ENCODE measurements at places on chromosomes 3 and 15. TPM values are rescaled to one million over a fixed set of nuclear protein-coding genes. Genes with fewer than 3 reads are reported as not detected.

The SEMA3G gene
- total RNA-seq = not detected

The BNC1 gene
- not detected for total RNA-seq

The GOLGA8G gene
- total RNA-seq = 0.12 TPM

The TSEN2 gene
- total RNA-seq = 9.0 TPM

The PIGZ gene
- total RNA-seq = 1.7 TPM

The FGF12 gene
- 6.6 TPM for total RNA-seq

The ACKR4 gene
- total RNA-seq = 0.20 TPM

The MORC1 gene
- 0.02 TPM for total RNA-seq

The AKAP13 gene
- 42.8 TPM for total RNA-seq

The FAM107A gene
- 0.42 TPM for total RNA-seq

The PRRT3 gene
- total RNA-seq = 3.8 TPM

The CPB1 gene
- total RNA-seq = not detected

DNA sequence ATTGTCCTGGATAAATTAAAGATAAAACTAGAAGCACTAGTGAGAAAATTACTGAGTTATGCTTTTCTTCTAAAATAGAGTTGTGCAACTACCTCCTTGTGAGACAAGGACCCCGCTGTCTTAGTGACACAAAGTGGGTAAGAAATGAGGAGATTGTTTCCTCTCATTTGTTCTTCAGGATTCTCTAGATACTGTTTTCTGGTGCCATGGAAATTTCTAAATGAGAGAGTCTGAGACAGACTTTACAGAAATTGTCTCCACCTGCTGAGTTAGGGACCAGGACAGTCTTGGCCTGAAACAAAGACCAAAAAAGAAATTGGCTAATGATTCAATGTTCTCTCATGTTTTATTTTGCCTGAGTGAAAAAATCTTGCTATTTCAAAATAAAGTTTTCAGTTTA, 427.5 kb downstream of the TUSC7 start:
- no peak for DNase-seq

DNA sequence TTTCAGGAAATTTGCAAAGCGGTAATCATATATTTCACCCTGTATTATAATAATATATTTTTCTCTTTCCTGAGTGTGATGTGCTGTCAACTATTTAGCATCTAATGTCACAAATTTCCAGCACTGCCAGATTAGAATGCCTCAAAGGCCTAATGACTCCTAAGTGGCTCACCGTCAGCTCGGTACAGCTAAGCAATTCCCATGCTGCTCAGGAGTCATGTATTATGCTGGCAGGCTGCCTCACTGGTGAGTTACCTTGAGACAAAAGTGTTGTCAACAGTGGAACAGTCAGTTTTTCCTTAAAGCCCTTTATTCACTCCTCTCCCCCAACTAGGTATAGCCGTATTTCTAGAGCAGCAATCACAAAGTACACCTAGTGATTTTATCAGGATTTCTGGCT, 83.6 kb downstream of the NSUN3 start:
- peak; percentile 57 for DNase-seq

DNA sequence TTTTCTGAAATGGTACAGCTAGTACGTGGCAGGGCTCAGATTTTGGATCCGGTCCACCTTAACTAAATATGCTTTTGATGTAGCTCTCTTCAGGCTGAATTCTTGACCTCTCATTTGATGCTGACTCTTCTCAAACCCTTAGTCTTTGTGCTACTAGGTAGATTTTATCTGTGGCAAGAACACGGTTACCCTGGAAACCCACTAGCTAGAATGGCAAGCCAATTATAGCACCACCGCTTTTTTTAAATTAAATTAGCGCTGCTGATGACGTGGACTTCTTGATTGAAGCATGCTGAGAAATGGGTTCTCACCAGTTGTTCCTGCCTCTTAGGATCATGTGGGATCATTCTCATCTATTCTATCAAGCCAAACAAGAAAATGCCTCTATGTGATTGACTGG, 421.5 kb downstream of the LPP start:
- no peak for DNase-seq

DNA sequence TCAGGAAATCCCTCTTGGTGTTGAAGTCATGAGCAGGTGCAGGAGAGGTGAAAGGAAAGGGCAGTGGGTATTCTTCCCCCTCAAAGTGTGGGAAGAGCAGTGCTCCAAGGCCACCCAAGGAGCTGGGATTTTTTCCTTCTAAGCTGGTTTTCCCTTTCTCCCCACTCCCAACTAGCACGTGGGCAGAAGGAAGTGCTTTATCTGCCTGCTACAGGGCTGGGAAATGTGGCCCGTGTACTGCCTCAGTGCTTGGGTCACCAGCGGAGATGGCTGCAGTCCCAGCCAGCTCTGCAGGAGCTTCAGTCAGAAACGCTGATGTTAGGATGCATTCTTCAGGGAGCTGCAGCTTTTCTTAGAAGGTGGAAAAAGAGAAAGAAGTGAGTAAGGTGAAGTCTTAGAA, 99.2 kb downstream of the CACNA1D start:
- DNase-seq = no peak

DNA sequence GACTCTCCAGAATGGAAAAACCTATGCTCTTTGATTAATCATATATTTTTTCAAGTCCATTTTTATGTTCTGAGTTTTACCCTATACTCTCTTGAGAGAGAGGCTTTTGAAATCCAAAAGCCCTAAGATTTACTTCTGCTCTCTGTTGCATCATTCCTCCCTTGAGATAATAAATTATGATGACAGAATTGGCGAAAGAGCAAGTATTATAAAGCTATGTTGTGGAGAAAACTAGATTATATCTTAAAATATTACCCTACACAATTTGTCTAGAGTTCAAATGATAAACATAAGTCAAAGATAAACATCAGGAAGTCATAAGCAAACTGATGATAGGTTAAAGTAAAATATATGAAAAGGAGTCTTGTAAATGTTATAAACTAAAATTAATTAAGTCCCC, 293.4 kb upstream of the MME start:
- peak; percentile 11 for DNase-seq

DNA sequence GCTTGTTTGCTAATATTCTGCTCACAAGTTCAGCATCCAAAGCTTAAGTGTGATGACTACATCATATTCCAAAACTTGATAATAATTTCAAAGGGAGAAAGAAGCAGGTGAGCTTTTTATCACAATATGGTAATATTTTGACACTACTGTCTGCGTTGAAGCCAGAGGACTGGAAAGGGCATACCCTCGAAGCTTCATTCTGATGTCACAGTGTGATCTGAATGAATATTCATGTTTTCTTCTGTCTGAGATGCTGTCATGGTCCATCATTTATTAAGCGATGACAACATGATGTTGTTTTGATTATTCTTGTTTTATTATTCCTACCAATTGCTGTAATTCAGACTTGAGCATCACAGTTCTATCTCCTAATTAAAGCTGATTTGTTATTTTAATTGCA, 625.4 kb downstream of the ZPLD1 start:
- no peak for DNase-seq

- no peak for DNase-seq
Measured at GRCh38 chr3:79015854-79016253, 751.9 kb downstream of the ROBO1 start.

GRCh38 chr15:51855612-51856011, 26.2 kb downstream of the TMOD3 start:
- no peak for DNase-seq

- no peak for DNase-seq
Measured at GRCh38 chr15:74422265-74422651, 11.5 kb downstream of the SEMA7A start.

DNA sequence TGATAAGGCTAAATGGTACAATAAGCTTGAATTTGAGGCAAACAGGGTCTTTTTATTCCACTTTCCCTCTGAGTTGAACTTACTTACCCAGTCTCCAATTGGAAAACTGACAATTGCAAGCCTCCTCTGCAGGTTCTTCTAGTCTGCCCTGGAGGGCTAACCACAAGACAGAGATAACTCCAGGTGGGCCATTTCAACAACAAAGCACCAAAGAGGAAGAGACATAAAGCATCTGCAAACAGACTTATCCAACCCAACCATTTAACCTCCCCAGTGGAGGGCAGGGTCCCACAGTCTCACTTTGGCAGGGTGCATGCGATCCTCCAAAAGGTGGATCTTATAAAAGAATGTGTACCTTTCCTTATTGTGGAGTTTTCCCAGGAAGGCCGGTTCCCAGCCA, 525.8 kb downstream of the DIPK2A start:
- no peak for DNase-seq

GRCh38 chr15:83653639-83654378, at the start of gene ADAMTSL3:
Gene ADAMTSL3 (plus strand): TSS chr15:83654123. CDS start chr15:83655762, 1,639 bp downstream.
- no peak for DNase-seq

DNA sequence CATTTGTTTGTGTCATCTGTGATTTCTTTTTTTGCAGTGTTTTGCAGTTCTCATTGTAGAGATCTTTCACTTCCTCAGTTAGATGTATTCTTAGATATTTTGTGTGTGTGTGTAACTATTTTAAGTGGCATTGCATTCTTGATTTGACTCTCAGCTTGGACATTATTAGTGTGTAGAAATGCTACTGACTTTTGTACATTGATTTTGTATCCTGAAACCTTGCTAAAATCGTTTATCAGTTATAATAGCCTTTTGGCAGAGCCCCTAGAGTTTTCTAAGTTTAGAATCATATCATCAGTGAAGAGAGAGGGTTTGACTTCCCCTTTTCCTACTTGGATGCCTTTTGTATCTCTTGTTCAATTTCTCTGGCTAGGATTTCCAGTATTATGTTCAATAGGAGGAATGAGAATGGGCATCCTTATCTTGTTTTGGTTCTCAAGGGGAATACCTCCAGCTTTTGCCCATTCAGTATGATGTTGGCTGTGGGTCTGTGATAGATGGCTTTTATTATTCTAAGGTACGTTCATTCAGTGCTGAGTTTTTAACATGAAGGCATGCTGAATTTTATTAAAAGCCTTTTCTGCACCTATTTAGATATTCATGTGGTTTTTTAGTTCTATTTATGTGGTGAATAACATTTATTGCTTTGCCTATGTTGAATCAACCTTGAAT, 211.7 kb downstream of the MBNL1 start:
- no peak for DNase-seq

DNA sequence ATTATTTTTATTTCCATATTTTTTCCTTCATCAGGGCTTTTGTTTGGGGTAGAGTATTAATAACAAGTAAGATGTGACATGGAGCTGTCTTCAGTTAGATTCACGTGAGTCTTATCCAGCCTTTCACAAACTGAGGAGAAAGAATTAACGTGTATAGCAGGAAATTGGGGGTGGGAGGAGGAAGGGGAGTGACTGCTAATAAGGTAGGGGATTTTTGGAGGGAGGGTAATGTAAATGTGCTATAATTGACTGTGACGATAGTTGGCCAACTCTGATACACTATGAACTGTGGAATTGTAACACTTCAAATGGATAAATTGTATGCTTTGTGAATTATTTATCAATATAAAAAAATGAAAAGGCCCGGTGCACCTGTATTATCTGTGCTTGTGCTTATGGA, 8.9 kb downstream of the DUT start:
- no peak for DNase-seq

DNA sequence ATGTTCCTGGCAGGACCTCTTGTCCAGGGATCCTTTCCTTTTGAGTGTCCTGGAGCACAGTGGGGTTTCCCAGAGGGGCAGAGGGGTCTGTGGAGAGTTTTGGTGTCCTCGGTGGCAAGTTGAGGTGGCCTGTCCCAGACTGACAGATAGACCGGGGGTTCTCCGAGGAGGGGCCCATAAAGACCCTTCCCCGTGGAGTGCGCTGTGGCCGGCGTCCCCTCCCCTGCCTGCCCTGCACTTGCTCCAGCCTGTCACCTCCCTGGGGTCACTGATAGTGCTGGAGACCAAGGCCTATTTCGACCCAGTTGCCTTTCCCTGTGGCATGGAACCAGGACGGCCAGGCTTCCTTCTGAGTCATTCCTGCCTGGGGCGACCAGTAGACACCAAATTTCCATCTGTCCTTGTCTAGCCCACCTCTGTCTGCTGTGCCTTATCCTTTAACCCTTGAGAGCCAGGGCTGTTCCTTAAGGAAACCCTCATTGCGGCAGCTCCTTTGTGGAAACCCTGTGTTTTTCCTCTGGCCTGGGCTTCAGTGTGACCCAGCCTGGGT, 2.9 kb downstream of the MUC4 start:
- DNase-seq = peak; percentile 83

- DNase-seq = peak; percentile 50
Measured at GRCh38 chr3:52237006-52237656, 1.8 kb downstream of the TWF2 start.

GRCh38 chr15:40092979-40093869, 15.5 kb downstream of the BMF start:
- peak; percentile 82 for DNase-seq

DNA sequence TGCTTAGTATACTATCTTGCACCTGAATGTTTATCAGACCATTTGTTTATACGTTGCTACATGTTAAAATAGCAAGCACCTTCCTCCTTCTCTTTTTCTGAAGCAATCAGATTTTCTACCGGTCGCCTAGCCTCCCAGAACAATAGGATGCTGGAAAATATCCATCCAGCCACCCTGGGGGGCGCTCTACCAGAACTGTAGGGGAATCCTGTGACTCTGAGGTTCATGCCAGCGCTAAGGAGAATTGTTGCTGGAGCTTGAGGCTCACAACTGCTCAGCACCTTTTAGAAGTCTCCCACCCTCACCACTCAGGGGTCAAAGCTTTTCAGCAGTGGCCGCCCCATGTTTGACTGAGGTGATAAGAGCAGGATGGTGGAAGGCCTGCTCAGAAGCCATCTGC, 27.5 kb downstream of the SQOR start:
- no peak for DNase-seq

GRCh38 chr3:139534992-139535879, 4.3 kb downstream of the RBP1 start:
- peak; percentile 90 for DNase-seq

- no peak for DNase-seq
Measured at GRCh38 chr3:87625876-87626275, 349.5 kb upstream of the POU1F1 start.

DNA sequence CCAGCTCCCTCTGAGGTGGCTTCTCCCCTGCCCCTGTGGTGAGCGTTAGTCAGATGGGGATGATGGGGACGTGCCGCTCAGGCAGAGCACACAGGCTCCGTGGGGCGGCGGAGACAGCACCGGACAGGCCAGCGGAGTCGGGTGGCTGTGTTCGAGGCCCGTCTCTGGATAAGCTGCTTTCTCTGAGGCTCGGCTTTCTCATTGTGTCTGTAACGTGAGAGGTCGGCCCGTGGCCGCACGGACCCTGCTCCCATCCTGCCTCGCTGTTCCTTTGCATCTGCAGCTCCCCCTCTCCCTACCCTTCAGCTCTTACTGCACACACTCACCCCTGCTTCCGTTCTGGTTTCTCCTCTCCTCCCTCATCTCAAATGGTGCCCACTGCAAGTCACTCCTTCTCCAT, 62.5 kb downstream of the FAM43A start:
- DNase-seq = no peak

DNA sequence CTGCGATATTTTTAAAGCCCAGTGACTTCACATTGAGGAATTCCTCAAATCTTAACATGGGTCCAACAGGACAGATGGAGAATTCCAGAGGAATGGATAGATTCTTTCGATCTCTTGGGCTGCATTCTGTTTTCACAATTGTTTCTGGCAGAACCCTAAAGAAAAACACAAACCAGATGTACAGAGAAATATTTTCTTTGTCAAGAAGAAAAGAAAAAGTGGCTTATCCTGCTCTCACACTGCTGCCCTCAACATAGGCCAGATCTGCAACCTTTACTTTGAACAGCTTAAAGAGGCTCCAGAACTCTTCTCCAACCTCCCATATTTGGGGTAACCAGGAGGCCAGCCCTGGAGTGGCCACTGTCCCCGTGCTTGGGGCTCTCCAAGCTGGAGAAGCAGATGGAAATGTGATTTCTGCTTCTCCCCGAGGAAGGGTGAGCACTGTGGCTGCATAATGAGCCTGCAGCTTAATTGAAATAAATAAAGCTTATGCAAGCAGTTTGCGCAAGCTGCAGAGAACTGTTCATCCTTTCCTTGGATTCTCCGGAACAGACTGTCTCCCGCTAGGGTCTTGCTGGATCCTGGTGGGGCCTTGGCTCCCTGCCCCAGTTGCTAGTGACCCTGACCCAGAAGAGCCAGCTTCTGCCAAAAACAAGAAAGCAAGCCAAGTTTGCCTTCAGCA, 453.2 kb upstream of the PROK2 start:
- no peak for DNase-seq

All from M059J (cell line).